NCI-H1092 treated with DMSO at 0.1 percent for 48 hours (cell line): ENCODE measurements at places on chromosomes 5 and 9.

DNA sequence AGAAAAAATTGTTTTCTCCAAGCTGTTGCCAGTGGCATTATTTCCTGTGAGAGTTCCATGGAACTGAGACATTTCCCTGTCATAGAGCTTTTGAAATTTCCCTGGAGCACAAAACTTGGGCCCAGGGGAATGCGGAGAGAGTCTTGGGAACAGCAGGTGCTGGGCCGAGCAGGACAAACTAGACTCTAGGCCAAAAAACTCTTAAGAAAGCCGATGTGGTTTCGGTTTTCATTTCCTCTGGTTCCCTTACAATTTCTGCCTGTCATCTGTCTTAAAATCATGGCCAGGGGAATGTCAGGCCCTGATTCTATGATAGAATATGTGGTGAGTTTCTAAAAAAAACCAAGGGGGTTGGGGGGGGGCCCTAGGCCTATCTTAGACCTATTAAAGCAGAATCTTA lies 4.6 kb downstream of the SLC35A4 start:
- DNase-seq, result no peak

- no peak for DNase-seq
These were observed 911 bp upstream of the PIK3R1 start for GRCh38 chr5:68214482-68215207.

- no peak for DNase-seq
These were observed 238.9 kb downstream of the NR3C1 start for GRCh38 chr5:143164557-143164956.

- no peak for DNase-seq
These were observed 11.8 kb upstream of the UBE2D2 start for GRCh38 chr5:139549162-139549894.
